HCEC 1CT (cell line): ENCODE measurements at places on chromosomes 4 and X.

- no peak for DNase-seq
Observed at GRCh38 chr4:26384380-26385057, 63.7 kb downstream of the RBPJ start.

GRCh38 chrX:52933976-52934703 is 24.2 kb downstream of the FAM156A start:
- DNase-seq, result no peak

DNA sequence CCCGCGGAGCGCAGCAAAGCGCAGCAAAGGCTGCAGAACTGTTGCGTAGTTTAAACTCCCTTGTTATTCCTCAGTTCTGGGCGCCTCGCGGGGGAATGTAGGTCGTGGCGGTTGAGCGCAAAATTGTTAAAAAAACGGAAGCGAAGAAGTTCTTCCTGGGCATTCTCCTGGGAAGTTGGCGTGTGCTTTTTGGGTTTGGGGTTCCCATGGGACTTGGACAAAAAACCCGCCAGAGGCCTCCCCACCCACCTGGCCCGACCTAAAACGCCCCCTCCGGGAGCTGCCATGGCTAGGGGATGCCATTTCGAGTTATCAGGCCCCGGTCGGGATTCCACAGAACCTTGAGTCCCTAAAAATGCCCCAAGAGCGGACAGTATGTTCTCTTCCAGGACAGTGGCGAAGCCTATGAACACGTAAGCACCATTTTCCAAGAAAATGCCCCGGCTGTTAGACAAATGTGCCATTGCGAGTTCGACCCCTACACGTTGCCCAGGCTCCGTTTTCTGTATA is 8.9 kb downstream of the ZIC3 start:
- no peak for DNase-seq

DNA sequence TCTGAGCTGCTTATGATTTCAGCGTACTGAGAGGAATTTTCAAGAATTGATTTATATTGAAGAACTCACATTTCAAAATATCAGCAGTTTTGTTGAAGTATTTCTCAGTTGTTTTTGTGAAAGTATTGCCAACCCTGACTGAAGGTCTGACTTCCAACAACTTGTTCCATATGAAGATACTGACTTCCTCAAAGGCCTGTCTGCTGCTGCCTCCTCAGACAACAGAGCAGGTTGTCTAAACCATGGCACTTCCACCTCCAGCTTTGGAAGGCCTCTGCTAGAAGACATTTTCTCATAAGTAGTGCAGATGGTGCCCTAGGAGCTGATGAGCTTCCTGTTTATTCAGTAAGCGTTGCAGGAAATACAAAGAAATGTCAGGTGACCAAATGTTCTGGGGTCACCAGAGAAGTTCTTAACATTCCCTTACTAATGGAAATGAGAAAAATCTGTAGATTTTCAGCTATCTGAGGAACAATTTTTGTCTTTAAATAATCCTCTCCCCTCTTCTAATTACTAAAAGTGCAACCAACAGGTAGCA is 28.8 kb downstream of the FGF2 start:
- DNase-seq, result no peak

GRCh38 chrX:51440365-51440764 is 56.0 kb downstream of the NUDT11 start:
- no peak for DNase-seq

GRCh38 chr4:174444390-174444789 is 77.9 kb downstream of the HPGD start:
- DNase-seq, result no peak

DNA sequence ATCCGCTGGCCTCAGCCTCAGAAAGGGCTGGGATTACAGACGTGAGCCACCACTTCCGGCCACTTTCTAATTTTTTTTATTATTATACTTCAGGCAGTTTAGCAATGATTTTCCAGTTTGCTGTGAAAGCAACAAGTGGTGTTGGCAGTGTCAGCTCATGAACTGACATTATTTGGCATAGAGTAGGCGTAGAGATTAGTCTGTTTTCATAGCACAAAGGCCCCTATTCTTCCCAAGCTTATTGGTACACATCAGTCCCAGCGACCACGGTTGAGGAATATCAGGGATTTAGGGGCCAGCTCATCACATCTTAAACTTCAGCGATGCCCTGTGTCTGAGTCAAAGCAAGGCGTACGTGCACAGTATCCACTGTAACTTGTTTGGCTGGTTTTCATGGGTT is 53.0 kb upstream of the RASSF6 start:
- no peak for DNase-seq

DNA sequence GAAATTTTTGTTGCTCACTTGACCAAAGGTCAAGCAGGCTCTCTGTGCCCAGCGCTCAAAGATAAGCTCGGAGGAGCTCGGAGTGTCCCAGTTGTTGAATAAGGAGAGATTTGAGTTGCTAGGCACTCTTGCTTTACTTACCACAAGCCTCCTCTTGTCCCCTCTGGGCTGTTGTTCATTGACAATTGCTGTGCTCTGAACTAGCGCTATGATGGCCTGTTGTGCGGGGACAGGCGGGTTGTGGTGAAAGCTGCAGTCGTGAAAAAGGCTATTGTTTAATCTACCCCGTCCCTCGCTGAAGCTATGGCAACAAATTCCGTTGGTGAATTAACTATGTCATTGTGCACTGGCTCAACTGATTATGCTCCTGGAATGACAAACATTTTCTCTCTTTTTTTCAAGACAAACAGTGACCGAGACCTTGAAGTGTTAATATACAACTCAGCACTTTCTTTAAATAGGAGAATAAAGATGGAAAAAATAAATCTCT is 21.0 kb upstream of the POLA1 start:
- no peak for DNase-seq
